ENCODE measurements at places on chromosomes 12 and 14.

DNA sequence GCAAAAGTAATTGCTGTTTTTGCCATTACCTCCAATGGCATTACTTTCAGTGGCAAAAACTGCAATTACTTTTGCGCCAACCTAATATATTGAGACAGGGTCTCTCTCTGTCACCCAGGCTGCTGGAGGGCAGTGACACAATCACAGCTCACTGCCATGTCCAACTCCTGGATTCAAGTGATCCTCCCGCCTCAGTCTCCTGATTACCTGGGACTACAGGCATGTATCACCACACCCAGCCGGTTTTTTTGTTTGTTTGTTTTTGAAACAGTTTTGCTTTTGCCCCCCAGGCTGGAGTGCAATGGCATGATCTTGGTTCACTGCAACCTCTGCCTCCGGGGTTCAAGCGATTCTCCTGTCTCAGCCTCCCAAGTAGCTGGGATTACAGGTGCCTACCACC is 15.7 kb upstream of the KDM2B start:
- DNase-seq = no peak

- no peak for DNase-seq
Measured at GRCh38 chr14:75261820-75262219, 16.8 kb upstream of the FOS start.

GRCh38 chr12:47774663-47775062 is 1.6 kb downstream of the SLC48A1 start:
- DNase-seq = no peak

GRCh38 chr12:54191126-54191525 is 2.3 kb upstream of the SMUG1 start:
- no peak for DNase-seq

- no peak for DNase-seq
Measured at GRCh38 chr14:54743382-54743781, 159.2 kb downstream of the GCH1 start.

- DNase-seq = no peak
Measured at GRCh38 chr12:125093681-125094330, 28.6 kb downstream of the AACS start.

DNA sequence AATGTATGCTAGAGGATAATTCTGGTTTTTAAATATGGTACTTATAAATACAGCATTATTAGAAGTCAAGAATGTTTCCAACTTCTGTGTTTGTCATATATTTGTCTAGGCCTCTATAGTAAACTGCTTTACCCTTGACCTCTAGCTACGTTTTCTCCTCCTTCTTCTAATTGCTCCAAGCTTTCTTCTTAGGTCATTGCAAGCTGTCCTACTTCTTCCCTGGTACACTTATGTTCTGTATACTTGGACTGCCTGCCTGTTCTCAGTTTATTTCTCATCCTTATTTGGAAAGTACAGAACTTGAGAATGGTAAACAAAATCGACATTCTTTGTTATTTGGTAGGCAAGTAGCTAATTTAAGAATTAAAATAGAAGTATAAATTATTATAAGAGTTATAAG is 23.9 kb upstream of the ATP2B1 start:
- no peak for DNase-seq

GRCh38 chr12:116187151-116187511 is 90.4 kb downstream of the MED13L start:
- DNase-seq = no peak

DNA sequence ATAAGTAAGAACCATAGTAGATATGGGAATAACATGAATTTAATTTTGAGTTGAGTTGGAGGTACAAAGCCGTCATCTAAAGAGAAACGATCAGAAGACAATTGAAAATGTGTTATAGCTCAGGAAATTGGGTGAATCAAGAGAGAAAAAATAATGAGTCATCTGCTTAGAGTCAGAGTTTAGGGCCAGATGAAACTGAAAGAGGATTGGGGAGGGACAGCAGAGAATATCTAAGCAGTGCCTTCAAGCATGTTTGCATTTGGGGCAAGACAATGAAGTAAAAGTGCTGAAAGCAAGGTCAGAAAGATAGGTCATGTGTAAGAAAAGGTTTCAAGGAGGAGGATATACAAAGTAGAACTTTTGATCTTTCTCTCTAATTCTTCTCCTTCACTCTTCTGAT is 49.4 kb downstream of the SLC15A5 start:
- no peak for DNase-seq

Data from stimulated activated CD8-positive, alpha-beta memory T cell treated with anti-CD3 and anti-CD28 coated beads, Interleukin-4, amount 100 ng/mL, for 48 hours (primary cell).